CD4-positive, alpha-beta T cell treated with Interleukin-1 beta for 1 hour (primary cell): ENCODE measurements at places on chromosomes 1 and 21.

DNA sequence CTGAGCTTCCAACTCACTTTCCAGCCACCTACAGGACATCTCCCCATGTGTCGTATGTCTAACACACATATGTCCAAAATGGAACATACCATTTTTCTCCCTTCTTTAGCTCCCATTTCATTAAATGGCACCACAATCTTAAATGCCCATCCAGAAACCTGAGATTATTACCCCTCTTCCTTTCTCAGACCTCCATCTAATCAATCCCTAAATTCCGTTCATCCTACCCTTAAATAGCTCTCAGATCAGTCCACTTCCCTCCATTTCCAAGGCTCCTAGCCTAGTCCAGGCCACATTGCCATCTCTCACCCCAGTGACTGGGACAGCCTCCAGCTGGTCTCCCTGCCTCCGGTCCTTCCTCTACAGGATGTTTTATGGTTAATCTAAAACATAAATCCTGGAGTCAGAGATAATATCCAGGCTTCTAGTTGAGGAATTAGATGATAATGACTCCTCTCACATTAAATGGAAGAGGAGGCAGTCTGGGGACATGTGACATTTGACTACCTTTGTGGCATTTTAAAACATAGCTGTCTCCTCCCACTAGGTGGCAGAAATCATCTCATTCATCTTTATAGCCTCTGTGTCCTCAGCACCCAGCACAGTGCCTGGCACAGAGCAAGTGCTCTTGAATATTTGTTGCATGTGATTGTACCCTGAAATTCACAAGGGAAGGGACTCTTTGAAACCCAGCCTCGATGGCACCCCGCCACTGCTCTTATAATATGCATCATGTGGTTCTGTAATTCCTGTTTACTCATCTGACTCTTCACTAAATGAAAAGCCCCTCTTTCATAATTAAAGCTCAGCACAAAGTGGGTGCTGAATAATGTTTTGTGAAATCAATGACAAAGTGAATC is 102.3 kb downstream of the TMEM53 start:
- peak; percentile 39 for DNase-seq

DNA sequence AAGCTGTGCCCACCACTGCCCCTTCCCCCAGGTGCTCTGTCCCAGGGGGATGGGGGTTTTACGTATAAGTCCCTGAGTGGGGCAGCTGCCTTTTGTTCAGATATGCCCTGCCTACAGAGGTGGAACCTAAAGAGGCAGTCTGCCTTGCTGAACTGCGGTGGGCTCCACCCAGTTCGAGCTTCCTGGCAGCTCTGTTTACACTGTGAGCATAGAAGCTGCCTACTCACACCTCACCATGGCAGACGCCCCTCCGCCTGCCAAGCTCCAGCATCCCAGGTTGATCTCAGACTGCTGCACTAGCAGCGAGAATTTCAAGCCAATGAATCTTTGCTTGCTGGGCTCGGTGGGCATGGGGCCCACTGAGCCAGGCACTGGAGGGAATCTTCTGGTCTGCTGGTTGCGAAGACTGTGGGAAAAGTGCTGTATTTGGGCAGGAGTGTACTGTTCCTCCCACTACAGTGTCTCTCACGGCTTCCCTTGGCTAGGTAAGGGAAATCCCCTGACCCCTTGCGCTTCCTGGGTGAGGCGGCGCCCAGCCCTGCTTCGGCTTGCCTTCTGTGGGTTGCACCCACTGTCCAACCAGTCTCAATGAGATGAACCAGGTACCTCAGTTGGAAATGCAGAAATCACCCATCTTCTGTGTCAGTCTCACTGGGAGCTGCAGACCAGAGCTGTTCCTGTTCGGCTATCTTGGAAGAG is 17.6 kb upstream of the RWDD3 start:
- DNase-seq, result no peak

GRCh38 chr1:36304521-36304920 is 1.6 kb upstream of the SH3D21 start:
- no peak for DNase-seq

DNA sequence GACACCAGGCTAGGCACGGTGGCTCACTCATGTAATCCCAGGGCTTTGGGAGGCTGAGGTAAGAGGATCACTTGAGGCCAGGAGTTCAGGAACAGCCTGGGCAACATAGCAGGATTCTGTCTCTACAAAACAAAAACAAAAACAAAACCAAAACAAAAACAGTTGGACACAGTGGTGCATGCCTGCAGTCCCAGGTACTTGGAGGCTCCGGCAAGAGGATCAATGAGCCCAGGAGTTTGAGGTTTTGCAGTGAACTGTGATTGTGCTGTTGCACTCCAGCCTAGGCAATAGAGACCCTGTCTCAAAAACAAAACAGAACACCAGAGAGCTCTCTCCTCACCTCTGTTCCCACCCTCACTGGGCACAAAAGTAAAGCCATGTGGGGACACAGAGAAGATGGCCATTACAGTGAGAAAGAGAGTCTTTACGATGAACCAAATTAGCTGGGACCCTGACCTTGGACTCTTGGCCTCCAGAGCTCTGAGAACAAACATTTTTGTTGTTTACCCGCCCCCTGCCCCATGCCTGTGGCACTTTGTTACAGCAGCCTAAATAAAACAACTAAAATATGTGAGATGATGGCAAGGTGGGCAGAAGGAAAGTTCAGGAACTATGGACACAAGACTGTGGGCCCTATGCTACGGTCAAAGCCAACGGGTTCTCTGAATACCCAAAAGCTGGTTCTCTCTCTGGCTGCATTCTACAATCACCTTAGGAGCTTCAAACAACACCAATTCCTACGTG is 9.8 kb downstream of the NADK start:
- no peak for DNase-seq

GRCh38 chr1:189151361-189151760 is 1326.3 kb downstream of the BRINP3 start:
- no peak for DNase-seq

DNA sequence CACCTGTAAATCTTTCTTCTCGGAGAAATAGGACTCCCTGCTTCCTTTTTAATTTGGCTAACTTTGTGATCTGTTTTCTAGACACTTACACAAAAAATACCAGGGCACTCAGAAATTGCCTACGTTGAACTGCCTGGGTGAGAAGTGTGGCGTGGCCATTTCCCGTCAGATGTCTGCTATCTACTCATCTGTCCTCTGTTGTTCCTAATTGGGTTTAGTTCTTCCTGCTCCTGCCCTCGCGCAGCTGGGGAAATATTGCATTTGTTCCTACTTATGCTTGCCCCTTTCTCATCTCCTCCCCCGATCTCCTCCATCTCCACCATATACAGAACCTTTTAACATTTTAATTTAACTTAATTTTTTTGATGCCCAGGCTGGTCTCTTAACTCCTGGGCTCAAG is 55.1 kb downstream of the CD58 start:
- peak; percentile 39 for DNase-seq

DNA sequence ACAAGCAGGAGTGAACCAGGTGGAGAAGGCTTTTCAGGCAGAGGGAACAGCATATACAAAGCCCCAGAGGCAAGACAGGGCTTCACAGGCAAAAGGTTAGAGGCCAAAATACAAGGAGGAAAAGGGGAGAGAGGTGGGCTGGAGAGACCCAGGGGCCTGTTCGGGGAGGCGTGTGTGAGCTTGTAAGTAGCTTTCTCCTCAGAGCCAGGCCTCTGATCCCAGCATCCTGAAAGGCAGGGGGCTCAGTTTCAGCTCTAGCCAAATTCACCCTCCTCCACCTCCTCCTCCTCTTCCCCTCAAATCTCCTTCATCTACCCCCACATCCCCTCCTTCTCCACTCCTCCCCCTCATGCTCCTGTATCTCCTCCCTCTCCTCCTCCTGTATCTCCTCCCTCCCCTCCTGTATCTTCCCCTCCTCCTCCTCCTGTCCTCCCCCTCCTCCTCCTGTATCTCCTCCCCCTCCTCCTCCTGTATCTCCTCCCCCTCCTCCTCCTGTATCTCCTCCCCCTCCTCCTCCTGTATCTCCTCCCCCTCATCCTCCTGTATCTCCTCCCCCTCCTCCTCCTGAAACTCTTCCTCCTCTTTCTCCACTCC is 148.6 kb downstream of the ST6GALNAC5 start:
- DNase-seq, result no peak

DNA sequence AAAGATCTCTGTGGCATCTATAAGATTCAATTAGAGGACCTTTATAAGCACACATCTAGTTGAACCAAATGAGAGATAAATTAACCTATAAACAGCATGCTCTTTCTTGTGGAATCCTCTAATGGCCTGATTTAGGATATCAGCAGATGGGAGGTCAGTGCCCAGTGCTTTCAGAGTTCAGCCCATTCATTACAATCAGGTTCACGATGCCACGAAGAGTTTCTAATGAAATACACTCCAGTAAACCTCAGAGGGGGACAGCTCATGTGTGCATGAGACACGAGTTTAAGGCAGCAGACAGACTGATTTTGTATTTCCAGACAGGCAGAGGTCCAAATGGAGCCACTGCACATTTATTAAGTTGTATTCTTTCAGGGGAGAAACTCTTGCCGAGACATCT is 544.4 kb upstream of the PKN2 start:
- DNase-seq, result no peak

GRCh38 chr1:116580446-116581322 is 9.9 kb upstream of the CD58 start:
- DNase-seq, result no peak

GRCh38 chr1:30830537-30830936 is 73.0 kb upstream of the LAPTM5 start:
- DNase-seq, result no peak
